ENCODE measurements at places on chromosomes 2 and 18. TPM values are rescaled to one million over a fixed set of nuclear protein-coding genes. Genes with fewer than 3 reads are reported as not detected.

TSPYL6 gene
- total RNA-seq: not detected

CTLA4 gene
- total RNA-seq: not detected

SLC4A5 gene
- 5.3 TPM for total RNA-seq

NEMP2 gene
- 5.0 TPM for total RNA-seq

ZFP36L2 gene
- 123 TPM for total RNA-seq

RGPD3 gene
- not detected for total RNA-seq

UGT1A4 gene
- not detected for total RNA-seq

CAB39 gene
- 76.0 TPM for total RNA-seq

CNRIP1 gene
- 27.6 TPM for total RNA-seq

TGOLN2 gene
- total RNA-seq: 87.2 TPM

NT5DC4 gene
- not detected for total RNA-seq

Measured in posterior vena cava (tissue), 2 donors.